ENCODE measurements at places on chromosomes 3 and 15. TPM values are rescaled to one million over a fixed set of nuclear protein-coding genes. Genes with fewer than 3 reads are reported as not detected.

DNA sequence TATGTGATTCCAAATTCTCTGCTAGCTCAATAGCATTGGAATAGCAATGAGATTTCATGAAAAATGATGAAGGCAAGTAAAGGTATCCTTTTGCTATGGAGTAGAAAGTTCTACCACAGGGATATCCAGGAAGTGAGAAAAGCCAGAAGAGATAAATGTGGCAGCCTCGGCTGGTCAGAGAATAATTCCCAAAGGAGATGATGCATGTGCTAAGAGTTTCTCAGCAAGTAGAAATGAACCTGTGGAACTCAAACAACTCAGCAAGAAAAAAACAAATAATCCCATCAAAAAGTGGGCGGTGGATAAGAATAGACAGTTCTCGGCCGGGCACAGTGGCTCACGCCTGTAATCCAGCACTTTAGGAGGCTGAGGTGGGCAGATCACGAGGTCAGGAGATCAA lies 38.2 kb downstream of the ALS2CL start:
- no peak for DNase-seq

DNA sequence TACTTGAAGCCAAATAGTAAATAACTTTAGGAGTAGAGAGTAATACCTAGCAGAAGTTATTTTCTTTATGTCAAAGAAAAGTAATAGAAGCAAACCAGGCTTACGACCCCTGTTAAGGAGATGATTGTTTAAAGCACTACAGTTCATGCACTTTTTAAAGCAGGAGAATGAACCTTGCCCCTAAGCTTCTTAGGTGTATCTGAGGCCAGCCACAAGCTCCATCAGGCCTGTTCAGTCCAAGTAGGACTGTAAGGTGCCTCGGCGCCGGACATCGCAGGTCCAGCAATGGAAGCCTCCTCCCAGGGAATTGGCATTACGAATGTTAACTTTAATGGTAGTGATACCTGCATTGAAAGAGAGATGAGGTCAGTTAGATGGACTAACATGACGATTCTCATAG lies 16.5 kb downstream of the GATM start:
- DNase-seq, result no peak

DNA sequence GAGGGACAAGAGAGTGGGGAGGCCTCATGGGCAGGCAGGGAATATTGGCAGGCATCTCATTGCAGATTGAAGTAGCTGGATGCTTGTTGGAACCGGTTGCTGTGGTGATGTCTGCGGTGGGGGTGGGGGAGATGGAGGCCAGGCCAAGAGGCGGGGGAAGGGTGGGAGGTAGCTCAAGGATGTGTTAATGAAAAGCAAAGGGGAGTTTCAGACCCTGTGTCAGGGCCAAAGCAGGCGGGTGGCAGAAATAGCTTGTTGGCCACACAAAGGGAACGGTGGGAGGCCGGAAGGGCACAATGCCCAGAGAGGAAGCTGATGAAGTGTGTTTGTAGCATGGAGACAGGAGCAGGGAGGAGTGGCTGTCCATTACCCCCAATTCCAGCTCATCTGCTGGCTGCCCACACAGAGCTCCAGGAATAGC lies 28.0 kb downstream of the CCDC33 start:
- no peak for DNase-seq

- peak; percentile 76 for DNase-seq
These were observed 1.1 kb downstream of the EDEM1 start for GRCh38 chr3:5188419-5189221.

- peak; percentile 33 for DNase-seq
These were observed 31.4 kb upstream of the TKT start for GRCh38 chr3:53287131-53287629.

DNA sequence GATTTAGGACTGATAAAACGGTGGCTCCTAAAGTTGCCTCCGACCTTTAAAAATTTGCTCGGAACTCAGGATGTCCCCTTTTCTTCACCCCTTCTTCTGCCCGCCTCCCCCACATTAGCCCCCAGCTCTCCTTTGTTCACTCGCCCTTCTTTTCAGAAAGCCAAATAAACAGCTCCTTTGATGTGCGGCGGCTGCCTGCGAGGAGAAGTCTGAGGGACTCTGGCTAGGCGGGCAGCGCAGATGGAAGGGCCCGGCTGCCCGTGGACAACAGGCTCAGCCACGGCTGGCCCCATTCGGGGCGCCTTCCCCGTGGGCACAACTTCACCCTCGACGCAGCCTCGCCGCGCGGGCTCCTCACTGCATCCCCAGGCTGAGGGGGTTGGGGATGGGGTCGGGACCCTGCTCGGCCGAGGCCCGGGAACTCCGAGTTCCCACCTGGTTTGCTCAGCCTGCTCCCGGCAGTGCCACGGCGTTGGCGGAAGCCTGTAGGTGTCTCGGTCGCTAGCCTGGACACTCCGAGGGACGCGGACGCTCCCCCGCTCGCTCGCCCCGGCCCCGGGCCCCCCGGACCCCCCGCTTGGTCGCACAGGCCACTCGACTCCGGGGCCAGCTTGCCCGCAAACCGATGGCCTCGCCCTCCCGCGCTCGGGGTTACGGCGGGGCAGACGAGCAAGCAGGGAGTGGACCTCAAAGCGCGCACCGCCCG lies 897 bp upstream of the TLE3 start:
- DNase-seq, result peak; percentile 43

- DNase-seq, result no peak
These were observed 53.9 kb downstream of the SMAD3 start for GRCh38 chr15:67119238-67119846.

GRCh38 chr3:194139071-194139813 lies 3.3 kb downstream of the HES1 start:
- no peak for DNase-seq

GRCh38 chr15:77187751-77188464 lies 117.0 kb upstream of the TSPAN3 start:
- DNase-seq, result no peak

- no peak for DNase-seq
These were observed 24.9 kb downstream of the ZMAT3 start for GRCh38 chr3:179046497-179047353.

- no peak for DNase-seq
These were observed 106.2 kb upstream of the MCTP2 start for GRCh38 chr15:94125156-94125555.

DNA sequence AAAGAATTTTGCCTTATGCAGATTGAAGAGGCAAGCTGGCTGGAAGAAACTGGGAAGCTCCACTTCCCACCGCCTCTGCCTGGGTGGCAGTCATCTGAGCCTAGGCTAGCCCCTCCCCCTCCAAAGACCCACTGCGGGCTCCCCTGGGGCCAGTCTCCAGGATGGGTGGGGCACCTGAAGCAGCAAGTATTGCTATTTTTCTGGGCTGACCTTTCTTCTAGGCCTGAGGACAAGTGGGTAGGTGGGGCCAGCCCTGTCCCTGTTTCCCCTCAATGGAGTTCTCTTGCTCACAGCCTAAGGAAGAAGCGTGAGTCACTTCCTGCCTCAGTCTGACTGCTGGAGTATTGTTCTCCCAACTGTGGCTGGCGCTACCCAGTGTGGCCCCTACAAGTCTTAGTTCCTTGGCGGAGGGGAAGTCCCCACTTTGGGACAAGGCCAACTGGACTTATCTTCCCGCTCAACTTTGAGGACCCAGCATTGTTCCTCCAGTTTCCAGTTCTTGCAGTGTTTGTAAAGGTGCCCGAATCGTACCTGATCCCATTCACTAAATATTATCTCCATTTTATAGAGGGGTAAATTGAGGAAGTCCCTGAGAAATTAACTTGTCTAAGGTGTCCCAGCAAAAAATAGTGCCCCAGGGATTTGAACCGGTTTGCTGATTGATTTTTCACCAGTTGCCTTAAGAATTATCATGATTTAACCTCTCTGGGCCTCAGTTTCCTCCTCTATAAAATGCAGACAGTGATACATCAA lies 1.4 kb downstream of the FURIN start:
- DNase-seq, result peak; percentile 71

- no peak for DNase-seq
These were observed 21.1 kb downstream of the NRROS start for GRCh38 chr3:196660381-196661166.

DNA sequence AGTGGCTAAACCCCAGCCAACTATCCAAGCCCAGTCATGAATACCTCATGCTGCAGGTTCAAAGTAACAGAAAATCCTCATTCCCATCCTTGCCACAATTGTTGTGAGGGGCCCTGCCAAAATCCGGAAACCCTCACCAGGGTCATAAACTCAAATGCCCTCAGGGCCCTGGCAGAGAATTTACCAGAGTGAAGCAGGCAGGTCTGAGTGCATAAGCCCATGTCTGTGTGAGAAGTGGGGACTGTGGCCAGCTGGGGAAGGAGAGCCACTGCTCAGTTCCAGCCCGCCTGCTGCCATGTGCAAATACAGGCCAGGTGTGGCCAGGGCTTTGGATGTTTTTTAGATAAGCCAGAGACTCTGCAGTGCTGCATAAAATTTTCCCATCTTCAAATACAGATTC lies 7.0 kb downstream of the CEP152 start:
- no peak for DNase-seq

GRCh38 chr3:184261854-184262763 lies 756 bp upstream of the CAMK2N2 start:
- peak; percentile 56 for DNase-seq

- no peak for DNase-seq
These were observed 10.6 kb downstream of the UBR1 start for GRCh38 chr15:43095243-43095642.

DNA sequence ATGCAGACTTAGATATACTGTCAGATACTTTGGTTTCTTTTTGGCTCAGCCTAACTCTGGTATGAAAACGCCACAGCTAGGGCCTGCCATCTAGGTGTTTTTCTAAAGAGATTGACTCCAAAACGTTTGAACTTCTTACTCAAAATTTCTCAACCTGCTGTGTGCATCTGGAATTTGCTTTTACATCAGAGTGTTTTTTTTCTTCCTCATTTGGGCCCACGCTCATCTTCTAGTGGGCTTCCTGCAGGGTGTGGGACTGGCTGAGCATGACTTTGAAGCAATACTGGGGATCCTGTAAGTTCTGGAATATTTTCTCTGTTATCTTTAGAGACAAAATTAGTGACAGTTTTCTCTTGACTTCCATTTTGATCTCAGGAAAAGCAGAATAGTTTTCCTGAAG lies 117.8 kb downstream of the NR1D2 start:
- DNase-seq, result no peak

DNA sequence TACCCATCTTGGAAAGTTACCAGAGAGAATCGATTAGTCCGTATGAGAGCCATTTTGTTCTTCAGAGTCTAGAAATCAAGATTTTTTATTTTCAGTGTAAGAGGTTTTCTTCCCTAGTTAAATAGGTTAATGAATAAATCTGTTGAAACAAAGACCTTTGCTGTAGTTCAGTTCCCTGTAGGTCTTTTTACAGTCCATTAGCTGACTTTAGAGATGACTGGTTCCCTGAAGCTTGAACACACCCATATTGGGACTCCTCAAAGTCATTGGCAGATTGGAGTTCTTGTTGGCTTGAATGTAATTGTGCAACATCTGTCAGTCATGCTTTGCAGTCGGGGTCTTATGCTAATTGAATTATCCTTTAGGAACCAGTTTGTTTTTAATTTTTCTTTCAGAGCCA lies 45.3 kb downstream of the SEMA6D start:
- no peak for DNase-seq

DNA sequence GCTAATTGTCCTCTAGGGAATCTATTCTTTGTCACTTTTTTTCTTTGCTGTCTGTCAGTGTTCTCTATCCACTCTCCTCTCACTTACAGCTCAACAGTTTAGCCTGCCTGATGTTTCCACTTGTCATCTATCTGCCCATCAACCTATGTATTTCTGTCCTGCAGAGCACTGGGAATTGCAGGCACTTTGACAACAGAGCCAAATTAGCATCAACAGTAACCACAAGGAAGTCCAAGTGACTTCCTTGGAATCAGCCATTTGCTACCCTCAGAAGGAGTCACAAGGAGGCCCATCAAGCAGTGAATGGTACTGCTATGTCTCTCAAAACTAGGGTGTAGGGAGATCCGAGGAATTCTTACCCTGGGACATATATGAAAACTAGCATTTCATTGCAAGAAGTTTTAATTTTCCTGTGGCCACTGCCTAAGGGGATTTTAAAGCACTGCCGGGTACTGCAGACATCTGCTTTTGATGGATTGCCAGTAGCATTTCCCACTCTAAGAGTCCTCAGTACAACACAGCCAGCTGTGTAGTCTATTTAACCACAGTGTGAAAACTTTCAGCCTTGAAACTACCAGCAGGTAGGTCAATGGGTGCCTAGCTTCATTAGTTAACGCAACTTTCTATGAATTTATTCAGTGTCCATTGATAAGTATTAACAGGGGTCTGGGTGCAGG lies 898.8 kb downstream of the NTRK3 start:
- DNase-seq, result no peak

- DNase-seq, result no peak
These were observed 8.1 kb upstream of the POC1A start for GRCh38 chr3:52162250-52162872.

Gene ARNT2
- total RNA-seq, result 0.34 TPM

Gene LYZL4
- not detected for total RNA-seq

Gene SI
- not detected for total RNA-seq

Gene AGTR1
- not detected for total RNA-seq

Gene ZNF621
- total RNA-seq, result 19.1 TPM

Gene KNL1
- 22.8 TPM for total RNA-seq

Gene CELF6
- 0.18 TPM for total RNA-seq

Gene C3orf49
- not detected for total RNA-seq
